NCI-H2081 treated with DMSO at 0.1 percent for 48 hours (cell line): ENCODE measurements at places on chromosomes 6 and 20.

DNA sequence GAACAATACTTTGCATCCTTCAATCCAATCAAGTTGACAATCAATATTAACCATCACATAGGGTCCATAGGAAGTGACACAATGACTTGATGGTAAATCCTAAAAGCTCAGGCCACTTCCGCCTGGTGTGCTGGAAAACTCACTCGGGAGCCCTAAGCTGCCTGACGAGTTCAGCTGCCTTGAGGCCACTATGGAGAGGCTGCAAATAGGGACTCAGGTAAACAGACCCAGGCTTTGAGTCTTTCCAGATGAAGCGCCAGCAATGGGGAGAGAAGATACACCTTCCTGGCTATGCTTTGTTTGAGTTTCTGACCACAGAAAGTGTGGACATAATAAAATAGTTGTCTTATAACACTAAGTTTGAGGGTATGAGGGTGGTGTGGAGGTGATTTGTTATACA is 112.6 kb downstream of the GPR63 start:
- DNase-seq, result no peak

GRCh38 chr6:34638834-34639736 is 57.5 kb downstream of the ILRUN start:
- DNase-seq, result no peak

GRCh38 chr20:50431066-50431450 is 79.1 kb upstream of the PTPN1 start:
- no peak for DNase-seq

DNA sequence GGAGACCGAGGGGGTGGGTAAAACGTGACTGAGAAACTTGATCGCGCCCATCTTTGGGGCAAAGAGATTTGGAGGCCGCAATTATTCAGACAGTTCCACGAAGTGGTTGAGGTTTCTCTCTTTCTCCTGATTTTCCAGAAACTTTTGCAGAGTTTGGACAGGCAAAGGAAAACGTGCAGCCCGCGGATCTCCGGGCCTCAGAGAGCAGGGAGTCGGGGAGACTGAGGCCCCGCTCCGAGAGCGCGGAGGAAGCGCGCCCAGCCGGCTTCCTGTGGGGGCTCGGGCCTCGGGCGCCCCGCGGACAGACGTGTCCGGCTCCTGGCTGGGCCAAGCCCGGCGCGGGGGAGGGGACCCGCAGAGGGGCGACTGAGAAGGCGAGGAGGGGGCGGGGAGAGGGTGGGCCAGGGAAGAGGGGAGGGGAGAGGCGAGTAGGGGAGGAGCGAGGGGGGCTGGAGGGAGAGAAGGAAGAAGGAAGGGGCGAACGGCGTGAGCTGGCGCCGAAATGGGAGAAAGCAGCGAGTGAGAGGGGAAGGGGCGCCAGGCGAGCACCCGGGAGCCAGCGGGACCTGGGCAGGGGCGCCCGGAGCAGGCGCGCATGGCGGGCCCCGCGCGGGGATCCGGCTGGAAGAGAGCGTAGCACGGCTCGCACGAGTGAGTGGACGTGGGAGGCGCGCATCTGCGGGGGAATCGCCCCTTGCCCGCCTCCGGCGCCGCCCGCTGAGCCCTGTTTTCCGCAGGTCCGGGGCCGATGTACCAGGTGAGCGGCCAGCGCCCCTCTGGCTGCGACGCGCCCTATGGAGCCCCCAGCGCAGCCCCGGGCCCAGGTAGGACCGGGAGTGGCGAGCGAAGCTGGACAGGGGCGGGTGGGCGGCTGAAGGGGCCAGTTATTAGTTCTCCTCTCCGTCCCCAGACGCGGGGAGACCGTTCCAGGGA is at the start of gene MDFI:
MDFI (plus strand) TSS at position 467 of the 933 bp plus-strand sequence; CDS start at position 749, 282 bp downstream.
- DNase-seq, result no peak

DNA sequence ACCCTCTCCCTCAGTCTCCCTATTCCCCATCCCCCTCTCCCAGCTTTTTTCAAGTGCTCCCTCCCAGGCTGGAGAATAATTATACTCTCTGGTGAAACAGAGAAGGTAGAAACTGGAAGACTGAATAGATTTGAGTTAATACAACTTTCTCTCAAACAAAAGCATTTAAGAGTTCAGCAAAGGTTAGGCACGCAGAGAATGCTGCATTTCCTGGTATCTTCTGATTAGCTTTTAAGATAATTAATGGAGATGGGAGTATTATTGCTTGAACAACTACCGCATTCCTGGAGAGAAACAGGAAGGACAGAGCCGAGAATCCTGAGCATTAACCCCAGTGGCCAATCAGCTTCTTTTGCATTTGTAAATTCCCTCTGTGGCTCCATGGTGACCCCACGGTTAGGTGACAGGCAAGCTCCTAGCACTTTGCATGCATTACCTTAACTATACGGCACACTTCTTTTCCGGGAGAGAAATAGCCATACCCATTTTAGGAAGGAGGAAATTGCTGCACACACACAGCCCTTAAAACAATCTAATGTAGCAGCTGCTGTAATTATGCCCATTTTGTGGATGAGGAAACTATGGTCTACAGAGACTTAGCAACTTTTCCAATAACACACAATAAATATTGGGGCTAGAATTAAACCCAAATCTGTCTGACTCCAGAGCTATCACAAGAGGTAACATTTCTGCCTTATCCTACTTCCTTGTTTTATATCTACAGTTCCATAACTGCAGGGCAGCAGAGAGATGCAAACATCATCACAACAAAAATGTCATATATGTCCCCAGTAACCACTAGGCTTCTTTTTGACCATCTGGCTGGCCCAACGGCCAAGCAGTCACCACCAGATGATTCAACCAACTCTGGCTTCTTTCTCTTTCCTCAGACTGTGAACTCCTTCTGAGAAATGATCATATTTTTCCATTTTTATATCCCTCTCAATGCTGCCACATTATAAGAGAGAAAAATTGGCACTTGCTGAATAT is 169.9 kb downstream of the CD24 start:
- DNase-seq, result no peak

DNA sequence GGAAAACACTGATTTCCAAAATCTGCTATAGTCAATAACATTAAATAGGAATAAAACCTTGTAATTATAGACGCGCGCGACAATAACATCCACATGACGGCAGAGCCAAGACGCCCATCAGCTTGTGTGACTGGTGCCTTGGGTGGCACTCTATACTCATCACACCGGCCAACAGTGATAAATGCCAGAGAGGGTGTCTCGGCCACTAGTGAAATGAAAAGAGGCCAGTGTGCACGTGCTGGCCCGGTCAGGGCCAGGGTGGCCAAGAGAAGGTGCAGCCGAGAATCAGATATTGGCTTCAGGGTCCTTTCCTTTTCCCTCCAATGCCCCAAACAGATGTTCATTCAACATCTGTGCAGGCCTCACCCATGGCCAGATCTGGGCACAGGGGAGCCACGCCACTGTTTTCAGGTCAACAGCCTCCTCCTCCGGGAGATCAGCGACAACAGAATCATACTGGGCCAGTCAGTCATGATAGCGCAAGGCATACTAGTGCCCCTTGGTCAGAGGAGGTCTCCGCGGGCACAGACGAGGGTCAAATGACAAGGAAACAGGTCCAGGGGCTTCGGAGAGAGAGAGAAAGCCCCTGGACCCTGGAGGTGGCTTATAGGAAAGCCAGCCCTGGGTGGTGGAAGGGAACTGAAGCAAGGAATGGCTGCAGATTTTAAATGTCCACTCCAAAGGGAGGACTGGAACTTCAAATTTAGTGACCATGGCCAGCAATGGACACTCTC is 134.5 kb downstream of the PRND start:
- no peak for DNase-seq

- no peak for DNase-seq
These were observed 12.5 kb upstream of the RALGAPB start for GRCh38 chr20:38460040-38460623.

- DNase-seq, result no peak
These were observed 14.3 kb upstream of the GOPC start for GRCh38 chr6:117616391-117617209.

GRCh38 chr6:32195902-32196681 is 3.6 kb upstream of the GPSM3 start:
- no peak for DNase-seq

GRCh38 chr20:11091511-11091910 is 417.7 kb upstream of the JAG1 start:
- DNase-seq, result no peak

GRCh38 chr20:1469925-1470571 is 3.4 kb upstream of the NSFL1C start:
- DNase-seq, result peak; percentile 15

DNA sequence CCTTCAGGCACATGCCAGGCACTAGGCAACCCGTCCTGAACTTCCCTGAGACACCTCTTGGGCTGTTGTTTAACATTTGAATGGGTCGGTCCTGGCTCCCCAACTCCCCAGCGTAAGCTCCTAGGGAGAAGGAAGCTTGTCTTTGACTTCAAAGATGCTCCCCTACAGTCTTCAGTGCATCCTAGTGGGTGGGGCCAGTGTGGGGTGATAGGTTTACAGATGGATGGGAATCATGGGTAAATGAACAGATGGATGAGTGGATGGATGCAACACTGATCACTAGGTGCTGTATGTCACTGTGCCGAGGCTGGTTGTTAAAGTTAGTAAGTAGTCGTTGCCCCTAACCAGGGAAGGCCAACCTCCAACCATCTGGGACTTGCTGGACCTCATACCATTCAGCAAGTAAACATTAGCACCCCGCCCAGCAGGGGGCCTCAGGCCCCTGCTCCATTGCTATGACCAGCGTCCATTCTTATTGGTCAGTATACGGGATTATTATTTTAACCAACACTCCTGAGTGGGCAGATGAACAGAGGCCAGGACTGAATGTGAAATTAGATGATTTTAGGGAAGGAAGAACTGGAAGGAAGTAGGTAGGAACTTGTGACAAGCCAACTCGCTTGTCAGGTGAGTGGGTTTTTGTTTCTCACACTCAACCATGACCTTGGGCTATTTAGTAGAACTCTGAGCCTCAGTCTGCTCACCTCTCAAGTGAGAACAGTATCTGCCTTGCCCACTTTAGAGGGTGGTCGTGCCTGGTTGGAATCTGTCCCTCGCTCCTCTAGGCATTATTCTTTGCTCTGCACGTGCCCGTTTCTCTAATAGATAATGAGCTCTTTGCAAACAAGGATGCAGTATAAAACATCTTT is 82.9 kb upstream of the FOXP4 start:
- DNase-seq, result no peak

- no peak for DNase-seq
These were observed 51.5 kb upstream of the E2F3 start for GRCh38 chr6:20350215-20350614.

DNA sequence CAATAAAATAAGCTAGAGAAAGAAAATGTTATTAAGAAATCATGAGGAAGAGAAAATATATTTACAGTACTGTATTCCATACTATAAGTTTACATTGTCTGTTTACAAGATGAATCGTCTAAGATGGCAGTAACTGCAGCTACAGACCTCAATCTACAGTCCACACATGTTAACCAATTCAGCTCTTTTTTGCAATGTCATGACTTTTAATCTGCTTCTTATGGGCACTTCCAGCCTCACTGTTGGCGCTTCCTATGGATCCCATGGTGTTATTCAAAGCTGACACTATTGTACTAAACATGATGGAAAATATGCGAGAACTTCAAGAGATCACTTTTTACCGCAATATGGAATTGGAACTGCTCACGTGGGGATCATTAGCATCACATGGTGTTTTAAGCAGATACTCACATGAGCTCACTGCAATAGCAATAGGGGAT is 451.5 kb upstream of the CITED2 start:
- DNase-seq, result no peak

DNA sequence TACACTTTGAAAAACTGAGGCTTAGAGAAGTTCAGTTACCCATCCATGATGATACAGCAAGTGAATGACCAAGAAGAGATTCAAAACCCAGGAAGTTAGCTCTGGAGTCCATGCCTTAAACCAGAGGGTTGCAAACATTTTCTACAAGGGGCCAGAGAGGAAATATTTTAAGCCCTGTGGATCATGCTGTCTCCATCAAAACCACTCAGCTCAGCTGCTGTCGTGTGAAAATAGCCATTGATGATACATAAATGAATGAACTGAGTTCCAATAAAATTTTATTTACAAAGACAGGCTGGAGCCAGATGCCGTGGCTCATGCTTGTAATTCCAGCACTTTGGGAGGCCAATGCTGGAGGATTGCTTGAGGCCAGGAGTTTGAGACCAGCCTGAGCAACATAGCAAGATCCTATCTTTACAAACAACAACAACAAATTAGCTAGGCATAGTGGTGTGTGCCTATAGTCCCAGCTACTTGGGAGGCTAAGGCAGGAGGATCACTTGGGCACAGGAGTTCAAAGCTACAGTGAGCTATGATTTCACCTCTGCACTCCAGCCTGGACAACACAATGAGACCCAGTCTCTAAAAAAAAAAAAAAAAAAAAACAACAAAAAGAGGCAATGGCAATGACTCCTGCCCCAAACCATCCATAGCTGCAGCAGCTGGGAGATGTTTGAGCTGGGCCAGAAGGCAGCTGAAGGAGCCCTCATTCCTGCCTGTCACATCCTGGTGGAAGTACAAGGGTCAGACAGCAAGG is 44.1 kb upstream of the RIN2 start:
- DNase-seq, result no peak

GRCh38 chr6:16450285-16450684 is 211.9 kb downstream of the GMPR start:
- no peak for DNase-seq

GRCh38 chr6:2693231-2693630 is 57.5 kb downstream of the MYLK4 start:
- no peak for DNase-seq

DNA sequence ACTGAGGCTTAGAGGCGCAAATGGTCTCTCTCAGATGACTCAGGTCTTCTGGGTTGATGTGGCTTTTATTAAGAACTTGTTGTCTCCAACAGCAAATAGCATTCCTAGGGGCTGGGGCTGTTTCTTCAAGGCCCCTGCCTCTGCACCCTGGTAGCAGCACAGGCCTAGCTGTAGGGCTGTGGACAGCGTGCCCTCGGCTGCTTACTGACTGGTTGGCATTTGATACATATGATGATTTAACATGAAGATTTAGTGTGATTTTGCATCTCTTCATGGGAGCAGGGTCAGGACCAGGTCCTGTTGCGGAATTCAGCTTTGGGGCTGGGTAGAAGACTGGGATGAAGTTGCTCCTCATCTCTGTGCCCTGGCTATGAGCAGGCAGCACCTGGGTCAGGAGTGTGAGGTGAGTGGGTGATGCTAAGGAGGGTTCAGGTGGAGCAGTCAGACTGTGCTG is 24.3 kb upstream of the IER3 start:
- DNase-seq, result no peak

GRCh38 chr20:62135573-62136266 is 7.5 kb downstream of the PSMA7 start:
- no peak for DNase-seq

- DNase-seq, result no peak
These were observed 80.5 kb upstream of the FRMD1 start for GRCh38 chr6:168159506-168159905.

GRCh38 chr20:48702455-48702913 is 125.3 kb downstream of the PREX1 start:
- DNase-seq, result no peak

DNA sequence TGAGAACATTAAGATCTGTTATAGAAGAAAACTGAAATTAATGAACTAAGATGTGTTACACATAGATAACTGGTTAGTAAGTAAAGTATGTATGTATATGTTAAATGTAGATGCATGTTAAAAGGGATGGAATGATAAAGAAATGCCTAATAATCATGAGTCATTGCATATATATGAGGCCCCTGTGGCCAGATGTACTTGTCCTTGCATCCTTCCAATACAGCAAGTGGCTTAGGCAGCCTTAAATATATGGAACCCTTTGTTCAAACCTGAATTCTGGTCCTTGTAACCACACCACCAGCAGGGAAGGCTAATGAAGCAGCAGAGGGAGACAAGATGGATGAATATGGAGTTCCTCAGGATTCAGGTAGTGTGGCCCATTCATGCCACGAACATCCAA is 9.8 kb upstream of the AKAP7 start:
- DNase-seq, result no peak

GRCh38 chr20:6732851-6733250 is 34.6 kb upstream of the BMP2 start:
- DNase-seq, result no peak

- no peak for DNase-seq
These were observed 48.2 kb upstream of the TENT5A start for GRCh38 chr6:81800666-81801065.
